ENCODE measurements at places on chromosomes 2 and 18.

DNA sequence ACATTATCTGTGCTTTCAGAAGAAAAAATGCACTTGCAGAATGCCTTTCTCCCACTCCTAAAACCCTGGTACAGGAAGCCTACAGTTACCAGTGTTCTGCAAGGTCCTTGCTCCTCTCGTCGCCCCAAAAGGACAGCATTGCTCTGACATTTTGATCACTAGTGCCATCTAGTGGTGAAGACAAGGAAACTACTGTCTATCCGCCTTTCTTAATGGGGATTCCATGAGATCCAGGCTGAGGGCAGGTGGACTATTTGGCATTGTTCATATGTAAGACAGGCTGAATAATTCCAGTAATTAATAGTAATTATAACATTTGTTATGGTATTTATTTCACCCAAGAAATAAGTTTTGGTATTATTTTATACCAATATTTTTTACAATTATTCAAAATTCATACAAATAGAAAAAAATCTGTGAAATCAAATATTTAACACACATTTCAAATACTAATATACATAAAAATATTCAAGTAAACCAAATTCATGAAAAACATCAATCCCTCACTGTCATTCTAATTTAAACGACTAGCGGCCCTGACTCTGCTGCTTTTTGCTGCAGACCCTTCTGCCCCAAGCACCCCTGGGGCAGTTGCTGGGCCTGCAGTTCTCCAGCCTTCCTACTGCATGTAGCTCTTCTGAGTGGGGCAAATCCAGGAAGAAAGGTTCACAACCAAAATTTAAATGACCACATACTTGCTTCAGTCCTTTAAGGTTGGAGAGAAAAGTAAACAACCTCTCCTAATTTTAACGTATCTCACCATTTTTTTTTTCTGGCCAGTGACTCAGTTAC, 19.0 kb downstream of the TPGS2 start:
- peak; percentile 74 for DNase-seq

GRCh38 chr18:48887294-48887904, 63.4 kb downstream of the SMAD7 start:
- DNase-seq, result no peak

DNA sequence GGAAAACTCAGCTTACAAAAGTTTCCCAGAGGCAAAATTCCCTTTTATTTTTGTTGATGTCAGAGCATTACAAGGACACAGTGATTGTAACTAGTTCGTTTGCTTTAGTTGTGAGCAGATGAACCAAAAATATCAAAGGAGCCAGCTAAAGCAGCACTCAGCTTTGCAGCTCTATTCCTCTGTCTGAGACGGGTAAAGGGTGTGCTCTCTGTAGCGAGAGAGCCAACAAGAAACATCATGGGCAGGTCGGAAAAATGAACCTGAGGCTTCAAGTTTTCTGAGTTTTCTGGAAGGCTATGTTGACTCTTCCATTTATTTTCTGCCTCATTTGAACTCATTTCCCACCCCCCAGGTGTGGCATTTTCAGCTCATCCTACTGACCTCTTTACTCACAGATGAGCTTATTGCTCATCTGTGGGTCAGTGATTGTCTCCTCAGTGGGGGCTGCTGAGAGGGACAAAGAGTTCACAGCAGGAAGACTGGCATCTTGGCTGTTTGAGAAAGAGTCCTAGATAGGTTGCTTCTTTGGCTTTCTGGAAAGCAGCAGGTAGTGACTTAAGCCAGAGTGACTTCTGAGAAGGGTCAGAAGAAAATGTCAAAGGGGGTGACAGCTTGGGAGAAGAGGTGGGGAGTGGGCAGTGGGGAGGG, 66.6 kb upstream of the EPC2 start:
- no peak for DNase-seq

DNA sequence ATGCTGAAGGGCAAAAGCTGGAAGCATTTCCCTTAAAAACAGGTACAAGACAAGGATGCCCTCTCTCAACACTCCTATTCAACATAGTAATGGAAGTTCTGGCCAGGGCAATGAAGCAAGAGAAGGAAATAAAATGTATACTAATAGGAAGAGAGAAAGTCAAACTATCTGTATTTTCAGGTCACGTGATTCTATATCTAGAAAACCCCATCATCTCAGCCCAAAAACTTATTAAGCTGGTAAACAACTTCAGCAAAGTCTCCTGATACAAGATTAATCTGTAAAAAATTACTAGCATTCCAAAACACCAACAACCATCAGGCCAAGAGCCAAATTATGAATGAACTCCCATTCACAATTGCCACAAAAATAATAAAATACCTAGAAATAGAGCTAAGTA, 213.2 kb upstream of the CNTNAP5 start:
- no peak for DNase-seq

DNA sequence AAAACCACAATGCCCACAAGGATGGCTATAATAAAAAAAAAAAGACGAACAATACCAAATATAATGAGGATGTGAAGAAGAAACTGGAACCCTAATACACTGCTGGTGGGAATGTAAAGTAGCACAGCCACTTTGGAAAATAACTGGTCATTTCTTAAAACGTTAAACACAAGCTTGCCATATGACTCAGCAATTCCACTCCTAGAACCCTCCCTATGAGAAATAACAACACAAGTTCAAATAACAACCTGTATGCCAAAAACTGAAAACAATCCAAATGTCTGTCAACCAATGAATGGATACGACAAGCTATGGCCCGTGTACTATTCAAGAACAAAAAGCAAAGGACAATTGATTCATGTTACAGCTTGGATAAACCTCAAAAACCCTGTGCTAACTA, 7.0 kb upstream of the ALPK2 start:
- no peak for DNase-seq

DNA sequence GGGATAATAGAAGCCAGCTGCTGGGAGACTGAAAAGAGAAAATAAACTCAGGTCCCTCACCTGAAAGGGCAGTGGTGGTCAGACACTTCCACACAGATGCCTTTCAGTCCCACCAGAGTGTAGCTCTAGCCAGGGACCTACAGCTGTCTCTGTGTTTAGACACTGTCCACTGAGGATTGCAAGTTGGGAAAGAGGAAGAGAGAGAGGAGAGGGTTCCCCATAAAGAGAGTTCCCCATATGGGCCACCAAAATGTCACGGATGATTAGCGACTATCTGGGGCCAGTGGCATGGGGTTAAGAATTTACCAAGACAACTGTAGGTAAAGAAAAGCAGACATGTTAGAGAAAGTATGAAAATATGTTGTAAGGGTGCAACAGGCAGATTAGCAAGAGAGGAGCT, 36.7 kb upstream of the SKA1 start:
- no peak for DNase-seq

DNA sequence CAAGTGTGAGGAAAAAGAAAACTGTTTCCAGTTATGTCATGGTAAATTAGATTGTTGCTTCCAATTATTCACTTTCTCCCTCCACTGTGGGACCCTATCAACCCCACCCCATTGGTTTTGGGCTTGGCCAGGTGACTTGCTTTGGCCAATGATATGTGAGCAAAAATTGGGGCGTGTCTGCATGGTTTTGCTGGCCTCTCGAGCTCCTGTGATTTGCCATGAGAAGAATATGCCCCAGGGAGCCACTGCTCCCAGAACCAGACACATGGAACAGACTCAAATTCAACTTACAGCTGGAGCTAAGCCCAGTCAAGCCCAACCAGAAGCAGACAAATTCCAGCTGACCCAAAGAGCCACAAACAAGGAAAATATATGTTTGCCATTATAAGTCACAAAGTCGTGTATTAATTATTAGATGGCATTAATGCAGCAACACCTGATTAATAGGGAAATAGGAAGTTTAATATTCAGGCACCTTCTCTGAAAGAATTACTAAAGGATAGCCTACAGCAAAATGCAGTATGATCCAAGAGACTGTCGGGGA, 248.9 kb downstream of the ANAPC1 start:
- no peak for DNase-seq

DNA sequence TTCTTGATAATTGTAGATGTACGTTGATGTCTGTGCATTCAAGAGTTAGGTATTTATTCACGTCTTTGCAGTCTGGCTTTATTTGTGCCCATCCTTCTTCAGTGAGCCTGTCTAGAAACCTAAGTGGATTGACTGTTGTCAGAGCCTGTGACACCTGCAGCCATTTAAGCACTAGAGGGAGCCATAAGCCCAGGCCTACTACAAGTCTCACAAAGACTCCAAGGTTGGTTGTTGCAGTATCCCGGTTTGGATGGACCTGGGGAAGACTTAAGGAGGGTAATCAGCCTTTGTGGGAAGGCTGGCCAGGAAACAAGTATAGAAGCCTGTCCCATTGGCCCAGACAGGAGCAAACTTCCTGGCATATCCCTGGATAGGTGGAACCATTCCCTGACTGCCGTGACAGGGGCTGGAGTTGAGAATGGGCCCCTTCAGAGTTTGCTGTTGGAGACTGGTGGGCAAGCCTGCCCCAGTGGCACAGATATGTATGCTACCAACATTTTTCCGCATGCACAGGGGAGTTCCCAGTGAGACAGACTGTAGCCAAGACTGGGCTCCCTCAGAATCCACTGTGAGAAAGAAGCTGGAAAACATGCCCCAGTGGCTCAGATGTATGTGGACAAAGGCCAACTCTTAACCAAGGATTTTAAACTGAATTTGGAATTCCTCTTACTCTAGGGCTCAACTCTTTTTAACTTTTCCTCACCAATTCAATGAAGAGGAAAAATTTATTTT, 9.3 kb upstream of the LRRC30 start:
- DNase-seq, result peak; percentile 17

GRCh38 chr2:234931371-234931770, 20.4 kb upstream of the SH3BP4 start:
- DNase-seq, result no peak

- DNase-seq, result no peak
These were observed 111.7 kb downstream of the CHST9 start for GRCh38 chr18:27073404-27073830.

DNA sequence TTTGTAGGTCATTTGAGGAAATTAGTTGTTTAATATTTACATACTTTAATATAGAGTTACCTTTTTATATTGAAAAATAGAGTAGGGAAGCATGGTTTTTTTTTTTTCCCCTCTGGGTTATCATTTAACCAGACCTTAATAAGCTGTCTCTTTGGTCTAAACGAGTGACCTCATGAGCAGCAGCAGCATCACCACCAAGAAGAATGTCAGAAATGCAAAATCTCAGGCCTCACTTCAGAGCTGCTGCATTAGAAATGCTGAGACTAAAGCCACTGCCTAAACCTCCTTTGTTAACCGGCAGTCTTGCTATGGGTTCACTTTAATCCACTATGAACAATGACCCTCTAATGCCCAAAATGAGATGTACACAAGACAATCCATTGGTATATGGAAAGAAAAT, 733.7 kb upstream of the FAM98A start:
- no peak for DNase-seq

GRCh38 chr18:22541232-22541631, 123.5 kb upstream of the CTAGE1 start:
- no peak for DNase-seq

DNA sequence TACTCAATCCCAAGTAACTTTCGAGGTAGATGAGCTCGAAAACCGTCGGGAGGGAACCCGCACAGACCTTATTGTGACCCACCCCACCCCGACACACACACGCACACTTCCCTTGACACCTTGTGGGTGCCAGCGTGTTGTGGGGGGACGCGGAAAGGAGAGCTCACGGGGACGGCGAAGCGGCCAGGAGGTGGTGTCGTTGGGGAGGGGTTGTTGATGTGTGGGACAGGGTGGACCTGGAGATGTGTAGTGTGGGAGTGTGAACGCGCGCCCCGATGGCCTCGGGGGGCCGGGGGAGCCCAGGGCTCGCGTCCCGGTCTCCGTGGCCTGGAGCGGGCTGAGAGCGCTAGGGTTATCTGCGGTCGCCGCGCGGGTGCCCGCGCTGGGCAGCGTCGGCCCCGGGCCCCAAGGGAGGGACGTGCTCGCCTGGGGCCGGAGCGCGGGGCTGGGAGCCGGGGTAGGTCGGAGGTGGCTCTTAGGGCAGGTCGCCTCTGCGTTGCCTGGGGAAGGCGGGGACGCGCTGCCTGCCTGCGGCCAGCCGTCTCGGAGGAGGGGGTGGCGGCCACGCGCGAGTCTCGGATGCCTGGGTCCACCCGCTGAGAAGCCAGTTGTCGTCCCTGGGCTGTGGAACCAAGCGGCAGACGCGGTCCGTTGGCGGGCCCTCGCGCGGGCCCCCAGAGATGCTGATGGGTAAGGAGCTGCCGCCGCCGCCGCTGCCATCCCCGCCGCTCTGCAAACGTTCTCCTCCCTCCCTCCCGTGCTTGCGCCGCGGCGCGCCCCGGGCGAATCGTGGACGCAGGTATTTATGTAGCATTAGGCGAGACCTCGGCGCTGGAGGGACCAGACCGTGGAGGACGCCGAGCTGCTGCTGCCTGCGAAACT, 1.6 kb downstream of the KLHL29 start:
- peak; percentile 30 for DNase-seq

GRCh38 chr2:17680119-17680518, 73.5 kb downstream of the SMC6 start:
- no peak for DNase-seq

DNA sequence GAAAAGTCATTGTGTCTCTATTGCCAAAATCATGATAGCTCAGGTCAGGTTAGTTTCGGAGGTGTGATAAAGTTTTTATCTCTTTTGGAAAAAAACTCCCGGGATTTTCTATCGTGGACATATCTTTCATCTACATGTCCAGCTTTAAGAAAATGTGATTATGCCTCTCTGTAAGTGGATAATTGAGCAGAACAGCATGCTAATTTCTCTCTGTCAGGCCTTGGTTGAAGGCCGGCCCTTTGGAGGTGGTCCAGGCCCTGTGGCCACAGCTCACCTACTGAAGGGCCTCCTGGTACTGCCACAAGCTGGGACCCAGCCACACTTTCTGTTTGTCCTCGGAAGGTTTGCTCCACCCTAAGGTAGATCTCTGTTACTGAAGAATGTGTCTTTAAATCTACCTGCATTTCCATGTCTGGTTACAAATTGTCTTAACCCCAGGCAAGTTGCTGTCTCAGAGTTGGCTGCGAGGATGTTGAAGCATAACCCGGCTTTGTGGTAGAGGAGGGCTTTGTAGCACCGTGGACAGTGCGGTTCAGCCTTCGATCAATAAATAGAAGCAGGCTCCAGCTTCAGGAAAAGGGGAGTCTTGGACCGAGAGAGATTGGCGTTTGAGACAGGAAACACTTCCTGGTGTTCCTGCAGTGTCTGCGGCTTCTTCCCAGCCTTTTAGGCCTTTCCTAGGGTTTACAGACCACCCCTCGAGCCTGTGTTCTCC, 25.5 kb downstream of the TCF7L1 start:
- DNase-seq, result no peak

DNA sequence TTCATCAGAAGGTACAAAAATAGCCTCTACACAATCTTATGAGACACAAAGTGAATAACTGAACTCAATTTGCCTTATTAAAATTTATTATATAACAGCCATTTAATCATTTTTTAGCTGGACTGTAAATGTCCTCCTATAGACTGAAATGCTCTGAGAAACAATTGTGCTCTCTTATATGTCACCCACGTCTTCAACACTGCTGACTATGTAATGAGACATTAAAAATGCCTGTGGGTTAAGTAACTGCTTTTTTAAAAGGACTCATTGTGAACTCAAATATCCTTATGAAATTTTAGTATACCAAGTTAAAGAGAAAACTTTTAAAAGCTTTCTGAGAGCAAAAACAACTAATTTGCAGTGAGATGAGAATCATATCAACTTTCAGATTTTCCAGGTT, 10.4 kb upstream of the GALNT1 start:
- DNase-seq, result no peak
